ENCODE measurements at places on chromosomes 16 and 17.

DNA sequence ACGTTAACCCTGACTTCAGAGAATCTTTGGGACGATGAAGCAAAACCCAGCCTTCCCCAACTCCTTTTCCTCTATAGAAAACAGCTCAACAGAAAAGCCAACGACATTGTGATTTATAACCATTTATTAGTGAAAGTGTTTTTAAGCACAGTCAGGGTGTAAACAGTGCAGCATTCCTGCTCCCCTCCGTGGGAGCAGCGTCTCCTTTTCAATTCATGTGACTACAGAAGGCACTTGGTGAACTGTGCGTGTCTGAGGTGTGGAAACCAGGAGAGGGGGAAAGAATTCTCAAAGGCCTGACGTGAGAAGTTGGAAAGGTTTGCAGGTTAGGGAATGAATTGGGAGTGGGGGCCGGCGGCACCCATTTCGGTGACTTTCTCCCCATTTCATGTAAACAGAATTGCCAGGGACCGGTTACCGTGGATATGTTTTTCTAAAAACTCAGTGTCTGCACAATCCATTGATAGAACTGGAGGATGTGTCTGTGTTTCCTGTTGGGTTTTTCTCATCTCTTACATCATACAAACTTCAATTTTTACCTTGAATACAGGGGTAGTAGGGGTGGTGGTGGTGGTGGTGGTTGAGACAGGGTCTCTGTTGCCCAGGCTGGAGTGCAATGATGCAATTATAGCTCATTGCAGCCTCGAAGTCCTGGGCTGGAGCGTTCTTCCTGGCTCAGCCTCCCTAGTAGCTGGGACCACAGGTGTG, 53.1 kb downstream of the NDE1 start:
- DNase-seq = no peak

GRCh38 chr17:59180626-59181025, 25.1 kb downstream of the PRR11 start:
- no peak for DNase-seq

- no peak for DNase-seq
These were observed 39.7 kb downstream of the KCNJ2 start for GRCh38 chr17:70208825-70209555.

DNA sequence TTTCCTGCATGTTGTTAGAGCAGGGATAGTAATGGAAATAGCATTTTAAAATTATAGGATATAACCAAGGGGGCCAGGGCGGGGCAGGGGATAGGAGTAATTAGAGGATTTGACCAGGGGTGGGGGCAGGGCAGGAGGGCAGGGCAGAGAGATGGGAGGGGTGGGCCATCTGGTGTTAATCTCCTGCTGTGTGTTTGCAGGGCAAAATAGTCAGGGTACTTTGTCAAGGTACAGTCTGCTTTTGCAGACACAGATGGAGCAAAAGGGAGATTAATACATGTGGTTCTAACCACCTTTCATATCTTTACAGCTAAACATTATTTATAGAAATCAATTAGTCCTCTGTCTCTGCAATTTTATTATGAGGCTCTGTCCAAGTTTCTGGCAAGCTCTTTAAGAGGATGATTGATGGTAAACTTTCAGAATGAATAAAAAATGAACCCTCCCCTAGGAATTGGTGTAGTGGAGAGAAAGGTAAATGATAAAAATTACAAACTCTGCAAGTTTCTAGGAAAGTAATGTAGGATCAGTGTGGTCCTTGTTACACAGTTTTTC, 6.6 kb downstream of the ANKFN1 start:
- DNase-seq = no peak

DNA sequence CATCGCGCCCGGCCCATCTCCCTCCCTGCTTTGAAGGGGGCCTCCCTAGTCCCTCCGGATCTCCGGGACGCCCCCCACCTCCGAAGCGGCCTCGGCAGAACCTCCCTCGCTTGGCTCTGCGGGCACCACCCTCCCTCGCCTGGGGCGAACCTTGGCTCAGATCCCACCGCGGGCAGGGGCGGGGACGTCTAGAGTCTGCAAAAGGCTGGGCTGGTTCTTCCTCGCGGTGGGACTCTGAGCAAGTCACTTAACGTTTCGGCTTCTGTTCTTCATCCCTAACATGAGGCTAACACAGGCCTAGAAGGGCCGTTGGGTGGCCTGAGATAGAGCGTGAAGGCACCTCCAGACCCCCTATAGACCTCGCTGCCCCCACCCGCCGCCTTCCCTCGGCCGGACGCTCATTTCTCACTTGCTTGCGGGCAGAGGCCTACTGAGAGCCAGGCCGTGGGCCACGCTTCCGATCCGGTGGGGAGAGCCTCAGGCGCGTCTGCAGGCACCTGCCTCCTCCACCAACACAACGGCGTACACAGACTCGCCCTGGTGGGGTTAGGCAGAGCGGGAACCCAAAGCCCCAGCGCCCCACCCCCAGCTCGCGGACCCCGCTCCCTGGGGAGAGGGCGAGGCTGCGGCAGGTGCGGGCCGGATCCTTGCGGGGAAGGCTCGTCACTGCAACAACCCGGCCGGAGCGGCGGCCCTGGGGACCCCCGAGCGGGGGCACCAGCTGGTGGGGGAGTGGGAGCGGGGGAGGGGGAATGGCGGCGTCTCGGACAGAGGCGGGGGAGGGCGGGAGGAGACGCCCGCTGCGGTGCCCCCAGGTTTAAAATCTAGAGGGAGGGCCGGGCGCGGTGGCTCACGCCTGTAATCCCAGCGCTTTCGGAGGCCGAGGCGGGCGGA, 5.4 kb downstream of the MYO1C start:
- peak; percentile 90 for DNase-seq

GRCh38 chr17:8144401-8145231, 7.6 kb downstream of the PER1 start:
- peak; percentile 40 for DNase-seq

DNA sequence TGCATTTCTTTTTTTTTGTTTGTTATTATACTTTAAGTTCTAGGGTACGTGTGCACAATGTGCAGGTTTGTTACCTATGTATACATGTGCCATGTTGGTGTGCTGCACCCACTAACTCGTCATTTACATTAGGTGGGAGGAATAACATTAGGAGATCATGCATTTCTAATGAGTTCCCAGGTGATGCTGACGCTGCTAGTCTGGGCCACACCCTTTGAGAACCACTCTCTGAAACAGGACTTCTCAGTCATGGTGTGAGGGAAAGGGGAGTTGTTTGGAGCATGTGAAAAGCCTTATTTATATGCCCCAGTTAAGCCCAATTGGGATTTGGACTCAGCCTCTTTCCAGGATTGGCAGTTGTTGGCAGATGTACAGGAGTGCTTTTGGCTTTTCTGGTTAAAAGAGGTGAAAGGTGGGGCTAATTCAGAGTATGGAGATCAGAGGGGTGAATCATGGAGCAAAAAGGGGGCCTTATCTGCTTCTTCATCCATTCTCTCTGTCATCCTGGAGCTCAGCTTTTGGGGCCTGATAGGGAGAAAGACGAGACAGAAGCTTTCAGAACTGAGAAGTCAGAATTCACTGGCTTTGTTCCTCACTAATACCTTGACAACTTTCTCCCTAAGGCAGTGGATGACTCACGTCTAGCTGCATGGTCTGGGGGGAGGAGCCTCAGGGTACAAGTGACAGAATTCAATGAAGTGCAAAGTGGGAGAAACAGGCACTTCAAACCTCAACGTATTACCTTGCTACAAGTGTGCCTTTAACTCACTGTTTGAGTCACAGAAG, 180.0 kb upstream of the CACNG3 start:
- no peak for DNase-seq
